Right cardiac atrium (tissue), 5 donors: ENCODE measurements at places on chromosomes 6 and 20. TPM values are rescaled to one million over a fixed set of nuclear protein-coding genes. Genes with fewer than 3 reads are reported as not detected.

The SAMD10 gene
- 4.8 TPM for polyA plus RNA-seq

The SIRPB1 gene
- polyA plus RNA-seq: 0.63 TPM

The JPH2 gene
- polyA plus RNA-seq: 78.2 TPM

The XKR7 gene
- polyA plus RNA-seq: under 0.01 TPM

The MOG gene
- 4.8 TPM for polyA plus RNA-seq

The TPBG gene
- polyA plus RNA-seq: 2.0 TPM

The DPPA5 gene
- polyA plus RNA-seq: not detected

The TBCC gene
- polyA plus RNA-seq: 18.2 TPM

The TLDC2 gene
- polyA plus RNA-seq: 0.09 TPM

The RGL2 gene
- 40.6 TPM for polyA plus RNA-seq

The GGTLC1 gene
- not detected for polyA plus RNA-seq

The ARG1 gene
- not detected for polyA plus RNA-seq

The SLC17A2 gene
- polyA plus RNA-seq: not detected

The MED20 gene
- 9.4 TPM for polyA plus RNA-seq

The CMTR1 gene
- polyA plus RNA-seq: 24.3 TPM

The NR2E1 gene
- not detected for polyA plus RNA-seq

The CTSZ gene
- polyA plus RNA-seq: 149 TPM

The NHSL1 gene
- 10.5 TPM for polyA plus RNA-seq

The CCN5 gene
- 102 TPM for polyA plus RNA-seq

The OR12D3 gene
- polyA plus RNA-seq: not detected

The TRIM15 gene
- polyA plus RNA-seq: not detected

The ATP6V1G2 gene
- 2.8 TPM for polyA plus RNA-seq

The ACSS2 gene
- polyA plus RNA-seq: 74.6 TPM

The TMEM30A gene
- 34.6 TPM for polyA plus RNA-seq

The NMBR gene
- not detected for polyA plus RNA-seq

The LY86 gene
- 1.7 TPM for polyA plus RNA-seq

The DDX43 gene
- 0.16 TPM for polyA plus RNA-seq

The PSORS1C1 gene
- polyA plus RNA-seq: 6.5 TPM
